ENCODE measurements at places on chromosomes 6 and 20.

GRCh38 chr6:75090576-75090975 lies 115.3 kb downstream of the COL12A1 start:
- DNase-seq, result no peak

- no peak for DNase-seq
Observed at GRCh38 chr20:33842346-33842745, 31.2 kb downstream of the CHMP4B start.

DNA sequence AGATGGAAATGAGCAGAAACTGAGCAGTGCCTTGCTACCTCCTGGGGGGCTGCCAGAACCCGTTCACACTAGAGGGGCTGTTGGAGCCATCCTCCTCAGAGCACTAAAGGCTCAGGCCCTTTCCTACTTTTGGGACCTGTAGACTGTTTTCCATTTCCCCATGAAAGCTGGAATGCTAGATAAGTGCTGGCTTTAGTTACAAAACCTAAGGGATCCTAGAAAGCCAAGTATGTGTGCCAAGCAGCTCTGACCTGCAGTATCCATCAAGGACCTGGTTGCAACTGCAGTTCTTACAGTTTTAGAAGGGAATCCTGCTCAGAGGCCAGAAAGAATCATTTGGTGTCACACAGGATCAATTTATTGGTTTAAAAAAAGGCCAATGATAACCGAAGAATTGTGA lies 176.7 kb upstream of the COL21A1 start:
- DNase-seq, result no peak

DNA sequence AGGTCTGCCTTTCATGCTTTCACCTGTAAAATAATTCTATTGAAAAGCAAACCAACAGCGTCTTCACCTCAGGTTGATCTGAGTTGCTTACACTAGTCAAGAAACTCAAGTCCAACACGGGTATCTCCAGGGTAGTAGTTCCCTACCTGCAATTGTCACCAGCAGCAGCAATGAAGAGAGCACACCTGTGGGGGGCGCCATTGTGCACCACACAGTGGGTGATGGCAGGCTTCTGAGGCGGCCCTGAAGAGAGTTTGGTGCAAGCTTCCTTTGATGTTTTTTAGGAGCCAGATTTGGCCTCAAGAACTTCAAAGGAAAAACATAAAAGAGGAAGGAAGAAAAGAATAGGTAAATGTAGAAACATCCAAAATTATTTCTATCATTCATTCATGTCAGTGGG lies 45.1 kb downstream of the KIAA0319 start:
- DNase-seq, result no peak

GRCh38 chr6:55826941-55827340 lies 48.4 kb downstream of the BMP5 start:
- no peak for DNase-seq

Measured in activated CD4-positive, alpha-beta T cell treated with anti-CD3 and anti-CD28 coated beads, Interleukin-2, amount 50 U/mL, for 4 hours (primary cell).